ENCODE measurements at places on chromosomes 7 and 10. TPM values are rescaled to one million over a fixed set of nuclear protein-coding genes. Genes with fewer than 3 reads are reported as not detected.

DNA sequence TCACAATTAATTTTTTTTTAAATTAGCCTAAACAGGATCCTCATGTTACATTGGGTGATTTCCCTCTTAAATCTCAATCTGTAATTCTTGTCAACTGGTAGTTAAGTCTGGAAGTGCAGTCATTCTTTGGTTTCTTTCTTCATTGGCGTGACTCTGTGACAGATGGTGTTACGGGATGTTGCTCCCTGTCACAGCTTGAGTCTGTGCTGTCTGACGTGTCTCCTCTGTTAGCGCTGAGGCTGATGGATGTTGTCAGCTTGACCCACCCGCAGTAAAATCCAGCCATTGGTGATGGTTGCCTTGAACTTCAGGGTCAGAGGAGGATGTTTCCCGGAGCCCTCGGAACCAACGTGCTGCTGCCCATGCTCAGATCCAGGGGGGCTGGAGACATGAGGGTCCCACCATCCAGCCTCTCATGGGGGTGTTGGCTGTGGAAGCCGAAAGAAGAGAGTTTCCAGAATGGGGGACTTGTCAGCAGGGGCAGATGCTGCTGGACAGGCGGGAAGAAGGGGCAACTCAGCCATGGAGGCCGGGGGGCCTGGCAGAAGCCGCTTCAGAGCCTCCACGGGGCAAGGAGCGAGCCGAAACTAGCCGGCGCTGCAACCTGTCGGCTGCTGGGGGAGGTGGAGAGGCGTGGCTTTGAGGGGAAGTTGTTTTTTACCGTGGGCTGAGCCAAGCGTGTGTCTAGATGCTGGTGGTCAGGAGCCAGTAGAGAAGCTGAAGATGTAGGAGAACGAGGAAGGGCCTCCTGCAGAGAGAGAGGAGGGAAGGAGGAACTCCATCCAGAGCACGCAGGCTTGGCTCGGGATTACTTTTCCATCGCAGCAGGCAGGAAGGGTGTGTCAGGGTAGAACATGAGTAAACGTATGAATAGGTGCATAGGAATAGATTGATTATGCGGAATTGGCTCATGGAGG lies 3.5 kb downstream of the SUN1 start:
- H3K4me1 ChIP-seq = peaks cover 74% of the 10 kb centered on the region
- peak overlapping the region; percentile 95 for H3K27ac ChIP-seq
- H3K4me3 ChIP-seq = no peak overlapping the region
- H3K36me3 ChIP-seq = peaks cover 14% of the 10 kb centered on the region
- H3K27me3 ChIP-seq = no peaks in the 10 kb centered on the region

GRCh38 chr7:109094-109493 lies 83.3 kb upstream of the FAM20C start:
- H3K4me3 ChIP-seq = no peak overlapping the region
- no peak overlapping the region for H3K27ac ChIP-seq
- DNase-seq = no peak

GRCh38 chr10:44382131-44382858 lies 2.6 kb downstream of the CXCL12 start:
- H3K27me3 ChIP-seq = no peaks in the 10 kb centered on the region
- no peaks in the 10 kb centered on the region for H3K36me3 ChIP-seq
- peak overlapping the region; percentile 79 for H3K4me3 ChIP-seq
- H3K4me1 ChIP-seq = peaks cover 31% of the 10 kb centered on the region
- DNase-seq = no peak

- no peaks in the 10 kb centered on the region for H3K4me1 ChIP-seq
- H3K27ac ChIP-seq = no peak overlapping the region
- no peak overlapping the region for H3K4me3 ChIP-seq
- H3K36me3 ChIP-seq = peaks cover 32% of the 10 kb centered on the region
- DNase-seq = no peak
Measured at GRCh38 chr10:133403784-133404183, 9.8 kb downstream of the MTG1 start.

- H3K27ac ChIP-seq = no peak overlapping the region
- no peaks in the 10 kb centered on the region for H3K4me1 ChIP-seq
- no peak for DNase-seq
- no peaks in the 10 kb centered on the region for H3K36me3 ChIP-seq
Measured at GRCh38 chr7:52648872-52649271, 386.6 kb upstream of the POM121L12 start.

- no peak overlapping the region for H3K4me3 ChIP-seq
- no peak overlapping the region for H3K27ac ChIP-seq
- peaks cover 6% of the 10 kb centered on the region for H3K4me1 ChIP-seq
- DNase-seq = no peak
- no peaks in the 10 kb centered on the region for H3K27me3 ChIP-seq
- H3K36me3 ChIP-seq = no peaks in the 10 kb centered on the region
Measured at GRCh38 chr10:75623310-75624093, 192.1 kb downstream of the LRMDA start.

DNA sequence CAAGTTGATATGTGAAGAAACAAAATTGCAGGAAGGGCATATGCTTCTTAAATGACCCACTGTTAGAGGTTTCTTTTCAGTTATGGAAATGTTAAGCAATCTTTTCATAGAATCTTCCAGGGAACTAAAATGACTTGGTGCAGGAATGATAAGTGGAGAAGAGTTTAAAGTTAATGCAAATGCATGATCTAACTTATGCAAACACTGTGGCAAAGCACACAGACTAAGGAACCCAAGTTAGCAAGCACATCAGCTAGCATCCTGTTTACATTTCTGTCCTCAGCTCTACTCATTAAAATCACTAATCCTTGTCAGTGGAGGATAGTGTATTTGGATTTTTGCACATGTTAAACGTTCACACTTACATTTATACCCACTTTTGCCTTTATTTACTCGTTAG lies 9.3 kb downstream of the CLCN1 start:
- H3K4me1 ChIP-seq = no peaks in the 10 kb centered on the region
- DNase-seq = no peak
- no peaks in the 10 kb centered on the region for H3K27me3 ChIP-seq
- no peak overlapping the region for H3K4me3 ChIP-seq
- H3K36me3 ChIP-seq = no peaks in the 10 kb centered on the region
- no peak overlapping the region for H3K27ac ChIP-seq

- H3K27me3 ChIP-seq = no peaks in the 10 kb centered on the region
- DNase-seq = no peak
- no peak overlapping the region for H3K4me3 ChIP-seq
- H3K27ac ChIP-seq = no peak overlapping the region
- no peaks in the 10 kb centered on the region for H3K36me3 ChIP-seq
Measured at GRCh38 chr7:41874201-41874785, 171.4 kb upstream of the INHBA start.

GRCh38 chr7:91494450-91494849 lies 230.2 kb downstream of the FZD1 start:
- H3K36me3 ChIP-seq = no peaks in the 10 kb centered on the region
- DNase-seq = no peak
- H3K4me3 ChIP-seq = no peak overlapping the region

- H3K4me1 ChIP-seq = no peaks in the 10 kb centered on the region
- no peak for DNase-seq
- no peaks in the 10 kb centered on the region for H3K27me3 ChIP-seq
- no peaks in the 10 kb centered on the region for H3K36me3 ChIP-seq
- H3K4me3 ChIP-seq = no peak overlapping the region
Measured at GRCh38 chr7:16347066-16347826, 74.1 kb downstream of the CRPPA start.

DNA sequence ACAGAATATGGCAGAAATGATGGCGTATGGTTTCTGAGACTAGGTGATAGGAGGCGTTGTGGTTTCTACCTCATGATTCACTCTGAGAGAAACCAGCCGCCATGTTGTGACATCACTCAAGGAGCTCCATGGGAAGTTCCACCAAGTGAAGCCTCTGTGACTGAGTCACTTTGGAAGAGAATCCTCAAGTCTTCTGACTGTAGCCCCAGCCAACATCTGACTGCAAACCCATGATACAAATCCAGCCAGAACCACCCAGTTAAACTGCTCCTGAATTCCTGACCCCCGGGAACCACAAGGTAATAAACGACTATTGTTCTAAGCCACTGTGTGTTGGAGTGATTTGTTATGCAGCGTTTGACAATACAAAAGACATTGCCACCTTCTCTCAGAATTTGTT lies 91.1 kb upstream of the CARD11 start:
- no peaks in the 10 kb centered on the region for H3K27me3 ChIP-seq
- no peak overlapping the region for H3K27ac ChIP-seq
- no peak for DNase-seq
- no peaks in the 10 kb centered on the region for H3K4me1 ChIP-seq

- DNase-seq = no peak
- no peaks in the 10 kb centered on the region for H3K27me3 ChIP-seq
- no peaks in the 10 kb centered on the region for H3K36me3 ChIP-seq
- H3K4me3 ChIP-seq = no peak overlapping the region
- H3K4me1 ChIP-seq = peaks cover 6% of the 10 kb centered on the region
Measured at GRCh38 chr10:114427124-114427852, 23.0 kb upstream of the AFAP1L2 start.

DNA sequence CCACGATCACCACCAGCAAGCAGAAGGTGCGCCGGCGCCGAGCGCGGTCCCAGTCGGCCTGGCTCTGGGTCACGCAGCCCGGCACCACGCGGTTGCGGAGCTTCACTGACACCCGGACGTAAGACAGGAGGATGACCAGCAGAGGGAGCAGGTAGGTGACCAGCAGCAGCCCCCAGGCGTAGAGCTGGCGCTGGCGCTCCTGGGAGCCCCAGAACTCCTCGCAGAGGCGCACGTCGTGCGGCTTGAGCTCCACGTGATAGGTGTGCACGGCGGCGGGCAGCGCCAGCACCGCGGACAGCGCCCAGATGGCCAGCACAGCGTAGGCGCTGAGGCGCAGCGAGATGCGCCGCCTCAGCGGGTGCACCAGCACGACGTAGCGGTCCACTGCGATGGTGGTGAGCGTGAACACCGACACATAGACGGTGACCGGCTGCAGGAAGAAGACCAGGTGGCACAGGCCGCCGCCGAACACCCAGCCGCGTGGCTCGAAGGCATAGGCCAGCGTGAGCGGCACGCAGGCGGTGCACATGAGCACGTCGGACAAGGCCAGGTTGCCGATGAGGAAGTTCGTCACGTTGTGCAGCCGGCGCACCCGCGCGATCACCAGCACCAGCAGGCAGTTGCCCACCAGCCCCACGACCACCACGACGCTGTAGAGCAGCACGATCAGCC lies 920 bp downstream of the PRLHR start:
- H3K4me1 ChIP-seq = no peaks in the 10 kb centered on the region
- H3K4me3 ChIP-seq = no peak overlapping the region
- DNase-seq = no peak
- H3K27me3 ChIP-seq = peaks cover 19% of the 10 kb centered on the region
- no peaks in the 10 kb centered on the region for H3K36me3 ChIP-seq

DNA sequence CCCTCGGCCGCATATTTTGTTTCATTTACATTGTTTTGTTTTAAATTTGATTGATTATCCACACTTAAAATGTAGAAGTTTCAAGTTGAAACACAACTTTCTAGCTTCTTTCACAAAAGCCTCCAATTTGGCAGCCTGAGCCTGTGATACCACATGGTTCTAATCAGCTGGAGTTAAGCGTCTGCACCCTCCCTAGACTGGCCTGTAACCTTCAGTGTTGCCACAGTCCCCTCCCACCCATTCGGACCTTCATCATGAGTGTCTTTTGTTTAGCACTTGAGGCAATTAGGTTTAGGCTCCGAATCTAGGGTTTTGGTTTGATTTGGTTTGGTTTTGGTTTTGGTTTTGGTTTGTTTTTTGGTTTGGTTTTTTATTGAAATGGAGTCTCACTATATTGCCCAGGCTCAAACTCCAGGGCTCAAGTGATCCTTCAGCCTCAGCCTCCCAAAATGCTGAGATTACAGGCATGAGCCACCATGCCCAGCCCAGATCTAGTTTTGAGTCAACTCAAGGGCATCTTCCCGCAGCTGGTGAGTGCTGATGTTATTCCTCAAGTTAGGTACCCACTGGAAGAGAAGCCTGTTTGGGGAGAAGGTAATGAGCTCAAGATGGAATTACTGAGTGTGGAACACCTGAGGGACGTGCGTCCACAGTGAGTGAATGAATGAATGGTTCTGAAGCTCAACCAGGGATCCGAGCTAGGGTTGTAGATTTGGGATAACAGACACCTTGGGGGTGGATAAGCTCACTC lies 201.4 kb downstream of the HECW1 start:
- H3K27me3 ChIP-seq = no peaks in the 10 kb centered on the region
- no peak for DNase-seq
- H3K4me1 ChIP-seq = no peaks in the 10 kb centered on the region

DNA sequence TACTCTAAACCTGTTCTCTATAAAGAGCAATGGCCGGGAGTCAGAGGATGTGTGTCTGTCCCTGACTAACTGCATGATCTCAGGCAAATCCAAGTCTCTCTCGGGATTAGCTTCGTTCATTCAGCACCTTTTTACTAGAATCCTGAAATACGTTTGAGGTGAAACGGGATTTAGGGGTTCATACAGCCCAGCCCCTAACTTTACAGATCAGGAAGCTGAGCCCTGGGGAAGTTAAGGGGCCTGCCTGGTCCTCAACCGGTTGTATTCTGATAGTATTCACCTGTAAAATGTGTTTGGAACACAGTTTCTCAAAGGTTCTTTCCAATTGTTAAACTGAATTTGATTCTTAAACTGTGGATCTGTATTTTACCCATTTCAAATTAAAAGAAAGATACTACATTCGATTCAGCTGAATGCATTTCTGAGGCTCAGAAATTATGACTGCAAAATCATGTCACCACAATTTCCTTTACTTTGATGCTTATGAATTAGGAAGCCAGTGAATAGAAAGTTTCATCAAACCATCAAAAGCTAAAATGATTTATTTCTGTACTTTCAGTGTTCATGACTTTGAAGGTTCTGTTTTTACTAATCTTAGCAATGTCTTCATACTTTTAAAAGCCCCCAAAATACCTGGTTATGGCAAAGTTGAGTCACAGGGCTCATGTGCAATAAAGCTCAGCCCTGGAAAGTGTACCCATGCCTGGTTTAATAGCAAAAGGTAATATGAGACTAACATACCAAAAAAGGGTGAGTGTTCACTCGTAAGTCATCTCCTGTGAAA lies 28.9 kb upstream of the EZH2 start:
- no peak for DNase-seq
- no peak overlapping the region for H3K4me3 ChIP-seq
- H3K27me3 ChIP-seq = no peaks in the 10 kb centered on the region
- H3K36me3 ChIP-seq = no peaks in the 10 kb centered on the region

DNA sequence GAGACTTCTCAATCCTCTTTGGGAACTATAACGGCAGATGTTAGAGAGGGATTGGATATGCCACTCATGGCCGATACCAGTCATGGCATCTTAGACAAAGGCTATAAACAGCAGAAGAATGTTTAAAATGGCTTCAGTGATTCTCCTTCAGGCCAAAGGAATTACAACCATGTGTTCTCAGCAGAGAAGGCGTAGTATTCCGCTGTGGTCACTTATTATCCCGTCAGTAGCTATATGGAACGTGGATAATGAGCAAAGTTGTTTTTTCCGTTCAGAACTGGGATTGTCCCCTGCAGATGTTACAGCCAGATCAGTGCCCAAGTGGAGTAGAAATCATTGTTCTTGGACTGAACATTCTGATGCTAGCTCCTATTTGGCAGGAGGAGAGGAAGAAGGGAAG lies 43.1 kb downstream of the TEX36 start:
- no peak overlapping the region for H3K27ac ChIP-seq
- no peaks in the 10 kb centered on the region for H3K36me3 ChIP-seq

OR9A4 gene
- not detected for total RNA-seq

TSPAN33 gene
- 6.3 TPM for total RNA-seq

TSPAN12 gene
- total RNA-seq = 12.6 TPM

GATAD1 gene
- total RNA-seq = 72.3 TPM

RBP4 gene
- 23.3 TPM for total RNA-seq

TUBAL3 gene
- total RNA-seq = not detected

PNLIPRP1 gene
- total RNA-seq = not detected

SLC26A3 gene
- total RNA-seq = not detected

Measured in thoracic aorta (tissue), 2 donors.